ENCODE measurements at places on chromosomes 16 and 17. TPM values are rescaled to one million over a fixed set of nuclear protein-coding genes. Genes with fewer than 3 reads are reported as not detected.

DNA sequence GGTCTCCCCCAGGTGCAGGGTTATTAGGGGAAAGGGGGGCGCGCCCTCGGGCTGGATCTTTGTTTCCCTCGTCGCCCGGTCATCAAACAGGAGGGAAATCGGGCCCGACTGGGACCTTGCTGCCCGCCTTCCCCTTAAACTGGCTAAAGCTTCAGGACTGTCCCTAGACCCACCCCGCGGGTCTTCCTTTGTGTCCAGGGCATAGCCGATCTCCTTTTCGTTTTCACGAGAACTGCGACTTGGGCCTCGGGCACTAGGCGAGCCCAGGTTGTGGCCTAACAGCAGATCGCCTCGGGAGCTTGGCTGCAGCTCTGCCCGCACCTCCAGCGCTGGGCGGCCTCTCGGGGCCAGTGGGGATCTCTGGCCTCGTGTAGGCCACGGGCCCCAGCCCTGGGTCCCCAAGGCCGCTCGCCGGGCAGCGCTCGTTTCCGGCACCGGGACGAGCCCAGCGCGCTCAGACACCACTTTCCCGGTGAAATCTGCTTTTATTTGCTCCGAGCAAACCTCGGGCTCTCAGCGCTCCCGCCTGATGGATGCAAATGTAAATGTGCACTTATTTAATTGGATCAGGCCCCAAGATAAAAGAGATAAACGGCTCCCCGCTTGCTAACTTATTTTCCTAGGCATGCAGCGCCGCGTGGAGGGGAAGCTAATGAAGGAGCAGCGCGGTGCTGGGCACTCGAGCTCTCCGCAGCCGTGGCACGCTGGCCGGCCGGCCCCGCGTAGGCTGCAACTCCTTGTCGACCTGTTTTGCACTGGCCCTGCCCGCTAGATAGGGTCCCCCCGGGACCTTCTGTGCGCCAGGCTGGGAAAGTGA is 7.8 kb downstream of the IRX5 start:
- H3K4me3 ChIP-seq, result peak overlapping the region; percentile 89
- H3K27me3 ChIP-seq, result peaks cover 100% of the 10 kb centered on the region
- peaks cover 39% of the 10 kb centered on the region for H3K4me1 ChIP-seq
- H3K27ac ChIP-seq, result peak overlapping the region; percentile 96
- no peaks in the 10 kb centered on the region for H3K36me3 ChIP-seq

The CD300C gene
- total RNA-seq, result 0.87 TPM

DNA sequence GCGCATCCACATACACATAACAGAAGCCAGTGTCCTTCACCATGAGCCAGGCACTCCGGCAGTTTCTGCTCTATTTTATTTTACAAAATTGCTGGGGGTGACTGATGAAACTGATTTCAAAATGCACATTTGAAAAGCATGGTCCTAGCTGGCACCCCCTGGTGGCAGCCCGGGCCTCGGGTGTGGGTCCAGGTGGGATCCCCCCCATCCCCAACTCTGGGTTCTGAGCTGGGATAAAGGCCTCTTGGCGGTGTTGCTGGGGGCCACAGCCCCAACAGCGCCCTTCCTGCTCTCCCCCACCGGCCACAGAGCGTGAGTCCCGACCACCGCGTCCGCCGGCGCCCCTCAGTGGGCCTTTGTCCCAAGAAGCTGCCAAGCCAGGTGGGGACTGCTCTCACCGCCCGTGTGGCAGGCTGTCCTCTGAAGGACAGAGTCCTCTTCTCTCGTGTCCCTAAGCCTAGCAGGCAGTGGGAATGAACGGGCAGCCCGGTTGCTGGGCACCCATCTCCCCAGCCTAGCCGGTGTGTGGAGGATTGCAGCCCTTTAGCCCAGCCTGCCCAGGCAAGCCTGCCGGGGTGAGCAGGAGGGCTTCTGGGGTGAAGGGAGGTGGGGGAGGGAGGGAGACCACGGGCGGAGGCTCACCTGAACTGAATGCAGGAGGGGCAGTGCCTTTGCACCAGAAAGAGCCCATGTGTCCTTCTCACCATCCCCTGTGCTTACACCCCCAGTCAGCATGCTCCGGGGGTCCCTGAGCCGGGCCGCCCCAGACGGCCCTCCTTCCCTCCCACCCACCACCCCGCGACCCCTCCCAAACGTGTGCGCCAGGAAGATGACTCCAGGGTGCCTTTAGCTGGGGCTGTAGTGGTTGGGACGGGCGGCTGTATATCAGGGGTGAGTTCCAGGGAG is 898 bp downstream of the SNAI3 start:
- no peak overlapping the region for H3K27ac ChIP-seq
- H3K27me3 ChIP-seq, result no peaks in the 10 kb centered on the region
- no peak for DNase-seq
- peak overlapping the region; percentile 62 for H3K4me3 ChIP-seq
- H3K36me3 ChIP-seq, result no peaks in the 10 kb centered on the region
- H3K4me1 ChIP-seq, result peaks cover 21% of the 10 kb centered on the region

- H3K36me3 ChIP-seq, result no peaks in the 10 kb centered on the region
- H3K27ac ChIP-seq, result no peak overlapping the region
- DNase-seq, result no peak
Measured at GRCh38 chr16:78902321-78902720, 698.2 kb downstream of the MAF start.

The CD300H gene
- not detected for total RNA-seq

GRCh38 chr16:69110406-69110805 is 5.0 kb downstream of the HAS3 start:
- no peak overlapping the region for H3K4me3 ChIP-seq
- H3K36me3 ChIP-seq, result no peaks in the 10 kb centered on the region
- H3K4me1 ChIP-seq, result peaks cover 7% of the 10 kb centered on the region
- no peak for DNase-seq

GRCh38 chr17:56771975-56772374 is 61.7 kb downstream of the C17orf67 start:
- H3K4me3 ChIP-seq, result no peak overlapping the region
- no peak for DNase-seq
- H3K36me3 ChIP-seq, result no peaks in the 10 kb centered on the region

The NGFR gene
- 10.1 TPM for total RNA-seq

DNA sequence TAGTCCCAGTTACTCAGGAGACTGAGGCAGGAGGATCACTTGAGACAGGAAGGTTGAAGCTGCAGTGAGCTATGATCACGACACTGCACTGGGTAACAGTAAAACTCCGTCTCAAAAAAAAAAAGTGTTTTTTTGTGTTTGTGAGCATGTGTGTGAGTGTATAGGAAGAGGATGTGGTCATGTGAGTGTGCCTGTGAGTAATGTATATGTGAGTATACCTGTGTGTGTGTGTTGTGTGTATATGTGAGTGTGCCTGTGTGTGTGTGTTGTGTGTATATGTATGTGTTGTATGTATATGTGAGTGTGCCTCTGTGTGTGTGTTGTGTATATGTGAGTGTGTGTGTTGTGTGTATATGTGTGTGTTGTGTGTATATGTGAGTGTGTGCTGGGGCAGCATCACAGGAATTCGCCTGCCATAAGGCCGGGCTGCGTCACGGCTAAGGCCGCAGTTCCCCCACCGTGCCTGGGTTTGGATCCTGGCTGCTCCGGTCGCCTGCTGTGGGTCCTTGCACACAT is 21.4 kb upstream of the NPTX1 start:
- no peak overlapping the region for H3K4me3 ChIP-seq
- no peaks in the 10 kb centered on the region for H3K36me3 ChIP-seq
- no peak for DNase-seq
- H3K27ac ChIP-seq, result no peak overlapping the region

DNA sequence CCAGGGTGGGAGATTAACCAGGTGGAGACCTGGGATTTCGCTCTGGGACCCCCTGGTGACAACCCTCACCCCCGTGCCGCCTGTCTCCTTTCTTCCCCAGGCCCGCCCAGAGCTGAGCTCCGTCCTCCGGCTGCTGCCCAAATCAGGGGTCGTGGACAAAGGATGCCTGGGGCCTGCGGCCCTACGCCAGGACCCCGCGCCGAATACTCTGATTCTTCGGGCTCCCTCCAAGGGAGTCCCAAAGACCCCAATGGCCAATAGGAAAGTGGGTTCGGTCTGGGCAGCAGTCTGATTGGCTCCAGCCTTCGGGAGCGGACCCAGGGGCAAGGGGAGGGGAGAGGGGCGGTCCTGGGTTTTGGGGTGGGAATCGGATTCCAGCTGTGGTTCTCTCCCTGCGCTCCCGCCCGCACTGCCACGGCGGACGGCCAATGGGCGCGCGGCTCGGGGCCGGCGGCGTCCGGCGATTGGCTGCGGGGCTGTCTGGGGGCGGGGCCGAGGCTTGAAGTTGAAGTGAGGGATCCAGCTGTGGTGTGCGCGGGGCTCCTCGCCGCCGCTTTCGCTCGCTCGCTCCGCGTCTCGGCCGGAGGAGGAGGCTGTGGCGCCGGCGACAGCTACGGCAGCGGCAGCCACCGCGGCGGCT is at the start of gene CACNA1G:
Gene CACNA1G, plus strand, starts transcription at position 531 of the 640 bp plus-strand sequence. CDS start 745 bp downstream, outside the sequence.
- H3K27me3 ChIP-seq, result peaks cover 89% of the 10 kb centered on the region
- H3K4me3 ChIP-seq, result peak within 1 kb of the TSS; percentile 58
- H3K27ac ChIP-seq, result no peak within 1 kb of the TSS
- peaks cover 40% of the 10 kb centered on the region for H3K4me1 ChIP-seq
- DNase-seq, result peak; percentile 89
- H3K36me3 ChIP-seq, result peaks cover 11% of the 10 kb centered on the region

The P2RX5 gene
- total RNA-seq, result 11.4 TPM

DNA sequence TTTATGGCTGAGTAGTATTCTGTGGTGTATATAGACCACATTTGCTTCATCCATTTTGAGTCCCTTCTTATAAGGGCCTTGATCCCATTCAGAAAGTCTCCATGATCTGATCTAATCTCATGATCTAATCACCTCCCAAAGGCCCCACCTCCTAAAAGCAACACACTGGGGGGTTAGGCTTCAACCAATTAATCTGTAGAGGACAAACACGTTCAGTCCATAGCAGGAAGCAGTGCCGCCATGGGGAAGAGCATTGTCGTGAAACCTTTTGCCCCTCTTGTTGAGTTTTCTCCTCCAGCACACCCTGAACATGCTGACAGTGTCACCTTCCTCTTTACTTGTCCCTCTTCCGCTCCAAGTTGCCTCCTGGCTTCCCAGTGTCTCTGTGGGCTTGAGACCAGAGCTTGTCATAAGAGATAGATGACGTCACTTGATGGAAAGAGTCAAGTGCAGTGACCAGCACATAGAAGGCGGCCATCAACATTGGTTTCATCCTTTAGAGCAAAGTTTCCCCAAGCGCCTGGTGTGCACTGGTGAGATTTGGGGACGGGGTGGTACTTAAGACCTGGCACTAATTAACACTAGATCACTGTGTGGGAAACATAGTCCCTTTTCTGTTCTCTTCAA is 74.1 kb downstream of the PRKCB start:
- H3K36me3 ChIP-seq, result no peaks in the 10 kb centered on the region
- no peaks in the 10 kb centered on the region for H3K27me3 ChIP-seq
- H3K27ac ChIP-seq, result no peak overlapping the region
- H3K4me3 ChIP-seq, result no peak overlapping the region
- DNase-seq, result no peak

The ALG1 gene
- 7.5 TPM for total RNA-seq

DNA sequence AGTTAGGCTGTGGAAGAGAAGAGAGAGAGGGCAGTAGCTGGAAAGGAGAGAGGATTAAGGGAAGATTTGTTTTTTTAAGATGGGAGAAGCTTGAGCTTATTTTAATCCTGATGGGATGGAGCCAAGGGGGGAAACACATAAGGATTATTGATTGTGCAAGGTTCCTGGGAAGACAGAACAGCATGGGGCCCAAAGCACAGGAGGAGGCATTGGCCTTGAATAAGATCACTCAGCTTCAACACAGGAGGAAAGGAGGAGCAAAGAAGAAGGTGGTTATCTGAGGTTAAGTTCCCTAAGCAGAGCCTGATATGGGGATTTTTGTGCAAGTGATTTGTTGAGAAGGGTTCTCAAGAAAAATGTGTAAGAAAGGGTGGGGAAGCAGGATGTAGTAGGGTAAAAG is 169.8 kb downstream of the ABCC12 start:
- H3K36me3 ChIP-seq, result no peaks in the 10 kb centered on the region
- no peaks in the 10 kb centered on the region for H3K4me1 ChIP-seq
- no peak for DNase-seq
- H3K4me3 ChIP-seq, result no peak overlapping the region
- no peak overlapping the region for H3K27ac ChIP-seq

The NPIPB6 gene
- total RNA-seq, result 1.1 TPM

DNA sequence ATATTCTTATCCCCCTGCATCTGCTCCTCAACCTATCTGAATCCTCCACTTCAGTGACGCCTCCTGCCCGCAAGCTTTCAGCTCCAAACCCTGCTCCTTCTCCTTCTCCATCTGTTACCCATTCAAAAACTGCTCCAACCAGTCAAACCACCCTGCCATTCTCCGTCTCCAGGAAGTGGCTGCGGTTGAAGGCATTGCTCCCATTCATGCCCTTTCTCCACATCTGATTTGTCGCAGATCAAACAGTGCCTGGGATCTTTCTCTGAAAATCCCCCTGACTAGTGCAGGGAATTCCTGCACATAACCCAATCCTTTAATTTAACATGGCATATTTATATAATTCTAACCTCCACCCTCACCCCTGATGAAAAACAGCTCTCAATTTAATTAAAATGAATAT is 56.3 kb downstream of the SLFN5 start:
- H3K27me3 ChIP-seq, result peaks cover 2% of the 10 kb centered on the region
- no peak overlapping the region for H3K27ac ChIP-seq
- H3K4me3 ChIP-seq, result no peak overlapping the region
- no peaks in the 10 kb centered on the region for H3K36me3 ChIP-seq
- no peaks in the 10 kb centered on the region for H3K4me1 ChIP-seq

- H3K27ac ChIP-seq, result no peak overlapping the region
- DNase-seq, result no peak
- H3K36me3 ChIP-seq, result no peaks in the 10 kb centered on the region
- no peak overlapping the region for H3K4me3 ChIP-seq
- H3K27me3 ChIP-seq, result no peaks in the 10 kb centered on the region
Measured at GRCh38 chr16:46807336-46807735, 23.6 kb downstream of the C16orf87 start.

- H3K27me3 ChIP-seq, result no peaks in the 10 kb centered on the region
- no peaks in the 10 kb centered on the region for H3K36me3 ChIP-seq
- no peak for DNase-seq
- no peak overlapping the region for H3K27ac ChIP-seq
- H3K4me1 ChIP-seq, result no peaks in the 10 kb centered on the region
- H3K4me3 ChIP-seq, result no peak overlapping the region
Measured at GRCh38 chr17:54727624-54728023, 173.0 kb upstream of the TOM1L1 start.

Measured in heart right ventricle (tissue), 16 donors.